ENCODE measurements at places on chromosomes 4 and X.
A peak's percentile ranks its signal among the peaks of the same experiment; 100 is the strongest.

- no peak for DNase-seq
Measured at GRCh38 chr4:82886147-82886942, 4.6 kb downstream of the SEC31A start.

DNA sequence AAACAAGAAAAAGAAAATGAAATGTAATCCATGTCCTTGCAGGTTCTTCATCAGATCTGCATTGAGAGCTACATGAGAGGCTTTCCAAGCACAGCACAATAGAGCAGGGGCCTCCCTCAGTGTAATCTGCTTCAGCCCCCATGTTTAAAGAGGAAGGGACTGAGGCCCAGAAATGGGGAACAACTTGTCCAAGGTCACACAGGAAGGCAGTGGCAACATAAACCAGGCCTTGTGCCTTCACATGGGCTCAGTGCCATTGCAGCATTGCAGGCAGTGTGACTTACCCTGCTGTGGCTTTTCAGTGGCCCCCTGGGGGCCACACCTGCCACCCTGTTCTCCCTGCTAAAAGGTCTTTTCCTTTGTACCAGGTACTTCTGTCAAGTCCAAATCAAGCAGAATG lies 20.9 kb upstream of the CD99L2 start:
- DNase-seq, result no peak

DNA sequence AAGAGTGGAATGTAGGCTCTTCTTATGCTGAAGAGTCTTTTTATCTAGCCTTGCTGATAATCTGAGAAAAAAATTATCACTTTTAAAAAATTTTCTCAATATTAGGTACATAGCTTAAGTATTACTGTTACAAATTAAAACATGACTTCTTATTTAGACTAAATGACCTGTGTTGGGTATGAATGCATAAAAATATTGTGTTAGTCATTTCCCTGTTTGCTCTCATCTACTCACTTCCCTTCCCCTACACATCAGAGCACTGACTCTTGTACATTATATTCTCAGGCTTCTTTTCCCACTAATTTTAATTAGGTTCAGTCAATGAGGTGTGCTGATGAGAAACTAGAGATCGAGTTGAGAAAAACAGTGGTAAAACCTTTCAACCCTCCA lies 881.0 kb downstream of the PCDH18 start:
- no peak for DNase-seq

DNA sequence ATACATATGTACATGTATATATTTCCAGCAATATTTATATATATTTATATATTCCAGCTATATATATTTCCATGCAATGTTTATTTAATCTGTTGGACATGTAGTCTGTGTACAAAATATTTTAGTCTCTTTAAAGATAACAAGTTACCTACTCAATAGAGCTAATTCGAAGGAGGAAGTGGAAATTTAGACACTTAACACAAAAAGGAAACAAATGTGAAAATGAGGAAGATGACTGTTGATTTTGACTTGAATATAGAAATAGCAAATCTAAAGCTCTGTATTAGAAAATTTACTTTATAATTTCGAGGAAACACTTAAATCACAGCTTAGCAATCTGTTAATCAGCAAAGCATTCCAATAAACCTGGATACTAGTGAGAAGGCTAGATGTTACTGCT lies 1064.4 kb downstream of the PCDH7 start:
- DNase-seq, result no peak

DNA sequence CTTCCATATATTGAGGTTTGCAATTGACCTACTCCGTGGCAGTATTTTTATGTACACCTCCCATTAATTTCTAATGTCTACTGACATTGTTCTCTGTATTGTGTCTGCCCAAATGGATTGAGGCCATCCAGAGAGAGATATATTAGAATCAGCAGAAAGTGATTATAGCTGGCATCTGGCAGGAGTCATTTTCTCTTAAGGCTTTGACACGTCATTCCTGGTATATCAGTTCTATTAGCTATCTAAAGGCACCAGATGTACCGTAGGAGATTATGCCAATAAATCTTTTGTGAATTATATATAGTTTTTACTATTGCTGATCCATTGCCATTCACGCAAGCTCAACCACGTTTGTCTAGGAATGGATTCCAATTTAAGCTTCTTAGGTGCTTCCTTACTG lies 1026.4 kb upstream of the IGFBP7 start:
- DNase-seq, result no peak

GRCh38 chr4:15575966-15576365 lies 79.2 kb downstream of the FBXL5 start:
- DNase-seq, result no peak

- DNase-seq, result no peak
Measured at GRCh38 chr4:118587116-118587831, 97.9 kb upstream of the METTL14 start.

- no peak for DNase-seq
Measured at GRCh38 chr4:155011163-155011780, 197.2 kb upstream of the NPY2R start.

GRCh38 chr4:17188547-17189400 lies 290.3 kb upstream of the LDB2 start:
- no peak for DNase-seq

DNA sequence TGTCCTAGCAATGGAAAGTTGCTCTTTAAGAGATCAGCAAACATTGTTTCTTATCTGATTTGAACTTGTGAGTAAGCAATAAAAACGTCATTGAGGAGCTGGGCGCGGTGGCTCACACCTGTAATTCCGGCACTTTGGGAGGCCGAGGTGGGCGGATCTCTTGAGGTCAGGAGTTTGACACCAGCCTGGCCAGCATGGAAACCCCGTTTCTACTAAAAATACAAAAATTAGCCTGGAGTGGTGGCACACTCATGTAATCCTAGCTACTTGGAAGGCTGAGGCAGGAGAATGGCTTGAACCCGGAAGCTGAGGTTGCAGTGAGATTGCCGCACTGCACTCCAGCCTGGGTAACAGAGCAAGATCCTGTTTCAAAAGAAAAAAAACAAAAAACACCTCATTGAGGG lies 11.2 kb upstream of the PLAC8 start:
- DNase-seq, result peak; percentile 20

DNA sequence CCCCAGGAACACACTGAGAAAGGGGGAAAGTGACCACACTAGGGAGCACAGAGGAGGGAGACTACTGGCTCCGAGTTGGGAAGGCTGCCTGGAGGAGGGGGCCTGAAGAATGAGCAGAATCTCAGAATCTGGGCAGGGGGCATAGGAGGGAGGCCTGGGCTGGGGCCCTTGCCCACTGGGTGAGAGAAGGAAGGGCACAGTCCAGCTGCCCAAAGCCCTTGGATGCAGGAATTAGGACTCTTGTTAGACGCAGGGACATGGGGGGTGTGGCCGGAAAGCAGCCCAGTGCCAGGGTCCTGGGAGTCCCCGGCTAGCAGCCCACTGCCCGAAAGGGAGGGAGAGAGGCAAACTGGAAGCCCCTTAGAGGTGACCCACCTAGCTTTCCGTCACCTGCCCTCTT lies 1.9 kb upstream of the DUSP9 start:
- DNase-seq, result no peak

DNA sequence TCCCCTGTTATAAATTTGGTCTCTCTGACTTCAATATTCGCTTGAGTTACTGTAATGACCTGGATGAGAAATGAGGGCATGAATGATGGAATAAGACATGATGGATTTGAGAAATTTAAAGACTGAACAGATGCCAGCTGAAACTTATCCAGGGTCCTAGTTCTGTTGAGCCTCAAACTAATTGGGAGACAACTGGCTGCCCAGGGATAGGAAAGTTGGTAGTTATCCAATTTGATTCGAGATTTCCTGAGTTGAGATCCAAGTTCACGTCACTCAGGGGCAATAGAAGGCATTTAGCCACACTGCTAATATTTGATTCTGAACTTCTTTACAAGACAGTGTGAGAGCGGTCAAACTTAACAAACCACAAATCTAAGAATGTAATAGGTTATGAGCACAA lies 159.0 kb upstream of the CXCL13 start:
- no peak for DNase-seq

DNA sequence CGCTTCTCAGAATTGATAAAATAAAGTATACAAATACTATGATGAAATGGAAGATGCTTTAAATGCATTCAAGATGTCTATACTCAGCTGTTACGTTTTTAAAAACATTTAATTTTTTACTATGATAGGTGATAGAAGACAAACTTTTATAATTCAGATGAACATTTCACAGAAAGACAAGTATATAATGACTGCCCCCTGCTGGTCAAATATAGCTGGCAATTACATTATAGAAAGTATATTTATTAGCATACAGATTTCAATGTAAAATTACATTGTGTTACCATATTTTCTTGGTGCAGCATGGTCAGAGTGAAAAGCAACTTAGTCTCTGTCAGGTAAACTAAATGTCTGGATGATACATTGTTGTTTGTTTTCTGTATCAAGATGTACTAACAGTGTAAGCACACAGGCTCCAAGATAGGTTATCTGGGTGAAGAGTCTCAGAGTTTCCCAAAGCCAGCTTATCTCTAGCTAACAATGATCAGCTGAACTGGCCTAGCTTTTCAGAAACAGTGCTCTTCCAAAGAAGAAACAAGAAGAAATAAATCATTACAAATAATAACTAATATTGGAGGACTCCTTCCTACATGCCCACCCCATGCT lies 54.1 kb downstream of the SRPX start:
- no peak for DNase-seq

DNA sequence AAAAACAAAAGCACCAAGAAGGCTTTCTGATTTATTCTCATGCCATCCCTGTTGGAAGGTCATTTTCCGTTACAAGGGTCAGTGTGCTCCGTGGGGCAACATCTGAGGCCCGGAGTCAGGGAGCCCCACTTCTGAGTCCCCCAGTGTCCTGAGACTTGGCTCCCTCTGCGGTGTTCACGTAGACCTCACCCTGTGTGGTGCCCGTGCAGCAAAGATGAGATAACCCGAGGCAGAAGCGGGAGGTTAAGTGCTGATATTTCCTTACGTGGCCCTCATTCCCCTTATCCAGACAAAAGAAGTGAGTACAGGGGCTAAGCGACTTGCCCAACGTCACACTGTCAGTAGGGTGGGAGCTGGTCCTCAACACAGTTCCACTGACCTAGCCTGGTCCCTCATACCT lies 3.5 kb downstream of the JAKMIP1 start:
- no peak for DNase-seq

DNA sequence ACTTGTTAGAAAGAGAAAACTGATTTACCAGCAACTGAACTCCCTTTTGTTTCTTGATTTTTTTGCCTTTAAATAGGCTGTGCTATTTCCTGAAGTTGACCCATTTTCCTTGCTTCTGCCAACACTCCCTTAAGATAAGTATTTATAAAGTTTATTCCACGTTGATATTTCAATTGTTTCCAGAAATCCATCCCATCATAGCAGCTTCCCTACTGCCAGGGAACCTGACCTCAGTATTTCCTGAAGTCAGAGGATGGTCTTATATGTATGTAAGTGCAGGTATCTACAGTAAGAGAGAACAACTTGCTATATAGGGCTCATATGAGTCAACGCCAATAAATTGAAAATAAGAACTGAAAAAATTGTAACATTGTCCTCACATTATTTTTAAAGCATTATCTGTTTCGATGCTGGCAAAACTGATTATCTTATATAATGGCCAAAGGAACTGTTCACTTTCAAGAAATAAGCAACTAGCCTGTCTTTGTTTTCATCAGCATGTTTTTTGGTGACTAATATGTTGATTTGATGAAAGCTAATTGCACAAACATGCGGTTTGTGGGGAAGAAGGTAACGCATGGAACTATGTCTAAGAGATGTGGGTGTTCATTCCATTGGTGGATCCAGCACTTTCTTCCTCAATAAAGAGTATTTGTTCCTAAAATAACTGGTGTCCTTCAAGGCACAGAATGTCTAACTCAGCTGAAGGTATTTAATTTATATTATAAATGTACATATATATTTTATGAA lies 4.7 kb downstream of the LIMCH1 start:
- DNase-seq, result no peak

Measured in activated CD8-positive, alpha-beta memory T cell treated with anti-CD3 and anti-CD28 coated beads for 1 hour (primary cell).